ENCODE measurements at places on chromosomes 7 and 10.

- no peaks in the 10 kb centered on the region for H3K4me1 ChIP-seq
- no peak overlapping the region for H3K27ac ChIP-seq
- peaks cover 7% of the 10 kb centered on the region for H3K27me3 ChIP-seq
- no peak for DNase-seq
- H3K36me3 ChIP-seq: no peaks in the 10 kb centered on the region
Measured at GRCh38 chr10:124077208-124077993, 16.0 kb downstream of the CHST15 start.

DNA sequence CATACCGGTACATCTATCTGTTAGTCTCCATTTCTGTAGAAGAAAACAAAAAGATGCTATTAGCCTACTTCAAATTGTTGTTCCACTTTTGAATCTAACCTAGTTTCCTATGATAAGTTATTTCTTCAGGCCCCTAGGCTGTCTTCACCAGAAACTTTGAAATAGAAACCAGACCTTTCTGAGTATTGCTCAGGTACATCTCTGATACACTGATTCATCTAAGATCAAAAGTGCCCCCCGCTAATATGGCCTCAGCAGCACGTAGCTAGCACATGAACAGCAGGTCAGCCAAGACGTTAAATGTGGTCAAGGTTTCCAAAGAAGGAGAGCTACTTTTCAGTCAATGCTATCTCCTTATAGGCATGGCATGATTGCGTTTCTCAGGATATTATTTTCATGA, 23.6 kb downstream of the CTAGE6 start:
- DNase-seq: no peak
- H3K27me3 ChIP-seq: no peaks in the 10 kb centered on the region
- peaks cover 43% of the 10 kb centered on the region for H3K36me3 ChIP-seq

DNA sequence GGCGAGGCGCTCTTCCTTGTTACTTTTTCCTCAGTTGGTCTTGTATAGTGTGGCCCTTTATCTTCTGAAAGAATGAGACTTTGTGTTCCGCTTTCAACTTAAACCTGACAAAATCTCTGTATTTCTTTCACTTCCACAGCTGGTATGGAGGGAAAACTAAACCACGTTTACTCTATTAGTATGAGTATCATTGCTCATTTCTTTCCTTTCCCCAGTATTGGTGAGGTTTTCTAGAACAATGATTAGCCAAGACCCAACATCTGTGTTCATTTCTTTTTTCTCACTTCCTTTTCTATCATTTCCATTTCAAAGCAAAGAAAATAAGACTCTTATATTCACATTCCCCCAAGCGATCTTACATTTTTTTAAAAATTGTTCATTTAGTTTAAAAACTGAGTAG, 165.3 kb downstream of the PAXIP1 start:
- H3K27me3 ChIP-seq: no peaks in the 10 kb centered on the region
- no peaks in the 10 kb centered on the region for H3K4me1 ChIP-seq
- no peak overlapping the region for H3K4me3 ChIP-seq
- H3K36me3 ChIP-seq: no peaks in the 10 kb centered on the region
- no peak overlapping the region for H3K27ac ChIP-seq

DNA sequence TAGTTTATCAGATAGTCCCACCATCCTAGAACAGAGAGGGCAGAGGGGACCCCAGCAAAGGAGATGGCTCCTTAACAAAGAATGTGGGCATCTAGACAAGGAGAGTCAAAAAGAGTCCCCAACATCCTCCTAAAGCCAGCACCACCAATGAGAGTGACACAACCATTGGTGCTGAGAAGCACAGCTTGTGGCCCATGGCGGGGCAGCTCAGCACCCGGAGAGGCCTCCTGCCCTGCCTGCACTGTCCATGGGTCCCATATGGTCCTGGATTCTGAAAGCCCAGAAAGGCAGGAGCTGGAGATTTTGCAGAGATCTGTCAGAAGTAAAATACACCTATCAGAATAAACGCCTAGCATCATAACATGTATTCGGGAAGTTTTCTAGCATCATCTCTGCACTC, 311.8 kb upstream of the ZNF32 start:
- H3K27me3 ChIP-seq: peaks cover 13% of the 10 kb centered on the region
- DNase-seq: peak; percentile 5
- H3K27ac ChIP-seq: no peak overlapping the region

- H3K36me3 ChIP-seq: no peaks in the 10 kb centered on the region
- H3K27ac ChIP-seq: no peak overlapping the region
- no peaks in the 10 kb centered on the region for H3K27me3 ChIP-seq
- no peak overlapping the region for H3K4me3 ChIP-seq
- no peaks in the 10 kb centered on the region for H3K4me1 ChIP-seq
Measured at GRCh38 chr7:45716380-45717203, 142.4 kb downstream of the ADCY1 start.

GRCh38 chr10:8211631-8212030, 157.1 kb downstream of the GATA3 start:
- H3K36me3 ChIP-seq: peaks cover 13% of the 10 kb centered on the region
- no peak overlapping the region for H3K27ac ChIP-seq
- H3K4me1 ChIP-seq: peaks cover 34% of the 10 kb centered on the region
- H3K4me3 ChIP-seq: no peak overlapping the region

- H3K27me3 ChIP-seq: peaks cover 1% of the 10 kb centered on the region
- no peak overlapping the region for H3K27ac ChIP-seq
- no peak for DNase-seq
- peaks cover 29% of the 10 kb centered on the region for H3K4me1 ChIP-seq
- no peaks in the 10 kb centered on the region for H3K36me3 ChIP-seq
Measured at GRCh38 chr10:80413271-80413996, 5.1 kb downstream of the PRXL2A start.

- no peak overlapping the region for H3K4me3 ChIP-seq
- H3K4me1 ChIP-seq: no peaks in the 10 kb centered on the region
- H3K27ac ChIP-seq: no peak overlapping the region
- no peaks in the 10 kb centered on the region for H3K27me3 ChIP-seq
- no peak for DNase-seq
Measured at GRCh38 chr7:83427884-83428283, 221.1 kb downstream of the SEMA3E start.

DNA sequence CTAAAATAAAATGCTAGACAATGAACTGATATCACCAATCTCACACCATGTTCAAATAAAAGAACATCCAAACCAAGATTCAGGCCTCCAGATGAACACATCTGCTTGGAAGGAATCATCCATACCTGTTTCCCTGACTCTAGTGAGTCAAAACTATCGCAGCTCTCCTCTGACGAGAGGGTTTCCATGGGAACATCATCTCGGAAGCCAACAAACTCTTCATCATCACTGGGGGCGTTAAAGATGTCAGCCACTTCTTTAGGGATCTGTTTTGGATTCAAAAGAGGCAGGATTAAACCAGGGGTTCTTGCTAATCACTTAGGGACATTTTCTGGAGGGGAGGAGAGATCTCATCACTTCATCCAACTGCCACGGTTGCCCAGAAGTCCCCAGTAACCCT, 29.1 kb downstream of the CDCA7L start:
- H3K4me3 ChIP-seq: no peak overlapping the region
- no peaks in the 10 kb centered on the region for H3K27me3 ChIP-seq
- no peaks in the 10 kb centered on the region for H3K4me1 ChIP-seq
- H3K27ac ChIP-seq: no peak overlapping the region

DNA sequence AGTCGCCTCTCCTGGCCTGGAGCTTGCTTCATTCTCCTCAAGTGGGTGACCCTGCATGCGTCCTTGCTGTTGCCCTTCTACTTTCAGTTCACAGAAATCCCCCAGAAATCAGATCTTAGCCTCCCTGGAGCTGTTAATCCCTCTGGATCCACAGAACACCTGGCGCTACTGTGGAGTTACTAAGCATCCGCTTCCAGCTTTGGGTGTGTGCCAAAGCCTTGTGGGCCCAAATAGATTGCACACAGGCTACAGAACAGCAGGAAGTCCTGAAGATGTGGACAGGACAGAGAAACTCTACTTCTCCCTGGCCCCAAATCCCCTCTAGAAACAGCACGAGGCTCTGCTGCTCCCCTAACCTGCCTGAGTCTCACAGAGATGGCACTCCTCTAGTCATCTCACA, 36.6 kb upstream of the PDLIM1 start:
- peaks cover 8% of the 10 kb centered on the region for H3K27me3 ChIP-seq
- H3K36me3 ChIP-seq: no peaks in the 10 kb centered on the region
- no peak overlapping the region for H3K4me3 ChIP-seq
- no peak overlapping the region for H3K27ac ChIP-seq

Data from activated T-helper 2 cell treated with anti-CD3 and anti-CD28 coated beads, Interferon-gamma antibody, Interleukin-2, Interleukin-4, amounts not matched to agents 10 μg/mL and 5 μg/mL and 100 μg/mL, durations not matched to agents 14 hours and 24 hours and 36 hours (primary cell).